Stimulated activated CD4-positive, alpha-beta T cell treated with anti-CD3 and anti-CD28 coated beads, Interleukin-15, amount 100 ng/mL, for 1 hour (primary cell): ENCODE measurements at places on chromosomes 7 and 10.

GRCh38 chr7:75921479-75921878 is 6.5 kb downstream of the POR start:
- no peak for DNase-seq

DNA sequence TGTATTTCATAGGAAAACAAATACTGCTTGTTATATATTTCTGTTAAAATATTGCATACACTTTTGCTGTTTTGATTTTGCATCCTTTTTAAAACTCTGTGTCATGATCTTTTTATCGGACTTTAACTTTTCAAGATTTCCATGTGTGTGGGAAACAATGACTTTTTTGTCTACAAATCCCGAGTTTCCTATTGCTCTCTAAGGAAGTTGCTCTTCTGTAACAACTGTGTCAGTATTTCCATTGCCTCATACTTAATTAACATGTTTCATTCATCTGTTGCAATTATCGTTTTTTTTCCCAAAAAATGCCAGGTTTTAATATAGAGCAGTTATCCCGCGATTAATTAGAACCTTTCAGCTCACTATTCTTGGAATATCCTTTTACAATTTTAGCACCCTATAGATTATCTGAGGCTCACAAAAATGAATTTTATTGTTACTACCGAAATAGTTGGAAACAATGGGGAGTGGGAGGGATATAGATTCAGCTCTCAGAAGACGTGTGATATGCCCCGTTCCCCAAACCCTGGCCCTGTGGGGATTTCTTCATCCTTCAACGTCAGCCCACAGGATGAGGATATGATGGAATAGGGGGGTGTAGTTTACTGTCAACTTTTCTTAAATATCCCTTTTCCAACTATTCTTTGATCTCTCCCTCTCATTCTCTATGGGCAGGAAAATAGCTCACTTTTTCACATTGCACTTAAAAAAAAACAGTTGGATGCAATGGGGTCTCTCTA is 297.6 kb upstream of the IGFBP3 start:
- DNase-seq = no peak

GRCh38 chr10:3136763-3137611 is 35.6 kb downstream of the PITRM1 start:
- no peak for DNase-seq

DNA sequence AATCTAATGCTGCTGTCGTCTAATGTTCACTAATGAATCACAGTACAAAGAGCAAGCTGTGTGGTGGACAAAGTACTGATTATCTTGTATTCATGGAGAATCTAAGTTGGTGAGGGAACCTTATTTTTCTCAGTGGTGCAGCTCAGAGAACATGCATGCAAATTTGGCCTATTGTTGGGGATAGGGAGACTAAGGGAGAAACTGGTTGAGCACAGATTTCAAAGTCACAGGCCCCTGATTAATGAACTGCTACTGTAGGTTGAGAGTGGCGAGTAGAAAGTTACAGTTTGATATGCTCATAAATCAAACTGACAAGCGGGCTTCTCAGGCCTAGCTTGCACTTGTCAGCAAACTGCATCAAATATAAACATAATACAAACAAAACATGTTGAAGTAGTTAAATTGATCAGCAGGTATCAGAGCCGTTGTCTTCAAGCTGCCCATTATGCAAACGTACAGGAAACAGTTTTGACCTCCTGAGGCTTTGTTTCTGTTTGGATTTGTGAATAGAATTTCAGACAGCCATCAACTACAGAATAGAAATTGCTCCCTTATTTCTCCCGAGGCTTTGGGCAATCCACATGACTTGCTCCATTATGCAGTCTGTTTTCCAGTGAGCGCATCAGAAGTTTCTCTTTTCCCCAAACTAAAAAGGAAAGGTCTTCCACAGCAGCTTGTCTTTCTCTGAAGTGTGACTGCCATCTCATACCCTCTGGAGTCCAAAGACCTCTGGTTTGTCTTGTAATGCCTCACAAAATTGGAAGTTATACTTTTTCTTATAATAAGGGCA is 215.8 kb downstream of the FOXP2 start:
- DNase-seq = no peak

GRCh38 chr10:78992333-78992732 is 76.4 kb upstream of the ZMIZ1 start:
- DNase-seq = no peak

- DNase-seq = no peak
Measured at GRCh38 chr10:103843045-103843444, 12.3 kb downstream of the SH3PXD2A start.

DNA sequence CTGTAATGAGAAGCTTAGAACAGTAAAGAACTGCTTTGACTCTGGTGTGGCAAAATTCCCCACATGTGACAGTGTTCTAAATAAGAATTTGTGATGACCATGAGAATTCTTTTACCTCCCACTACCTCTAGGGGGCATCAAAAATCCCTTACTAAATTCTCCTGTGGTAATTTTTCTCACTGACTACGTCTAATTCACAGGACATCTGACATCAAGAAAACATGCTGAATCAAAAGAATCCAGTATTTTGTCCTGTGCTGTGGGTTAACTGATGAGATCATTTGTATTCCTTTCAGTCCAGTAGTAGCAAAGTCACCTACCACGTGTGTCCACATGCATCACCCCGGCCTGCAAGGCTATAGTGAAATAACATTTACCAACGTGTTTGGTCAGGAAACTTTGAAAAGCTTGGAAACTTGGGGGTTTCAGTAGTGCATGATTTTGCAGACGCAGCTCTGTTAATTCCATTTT is 103.8 kb downstream of the ATE1 start:
- DNase-seq = no peak

DNA sequence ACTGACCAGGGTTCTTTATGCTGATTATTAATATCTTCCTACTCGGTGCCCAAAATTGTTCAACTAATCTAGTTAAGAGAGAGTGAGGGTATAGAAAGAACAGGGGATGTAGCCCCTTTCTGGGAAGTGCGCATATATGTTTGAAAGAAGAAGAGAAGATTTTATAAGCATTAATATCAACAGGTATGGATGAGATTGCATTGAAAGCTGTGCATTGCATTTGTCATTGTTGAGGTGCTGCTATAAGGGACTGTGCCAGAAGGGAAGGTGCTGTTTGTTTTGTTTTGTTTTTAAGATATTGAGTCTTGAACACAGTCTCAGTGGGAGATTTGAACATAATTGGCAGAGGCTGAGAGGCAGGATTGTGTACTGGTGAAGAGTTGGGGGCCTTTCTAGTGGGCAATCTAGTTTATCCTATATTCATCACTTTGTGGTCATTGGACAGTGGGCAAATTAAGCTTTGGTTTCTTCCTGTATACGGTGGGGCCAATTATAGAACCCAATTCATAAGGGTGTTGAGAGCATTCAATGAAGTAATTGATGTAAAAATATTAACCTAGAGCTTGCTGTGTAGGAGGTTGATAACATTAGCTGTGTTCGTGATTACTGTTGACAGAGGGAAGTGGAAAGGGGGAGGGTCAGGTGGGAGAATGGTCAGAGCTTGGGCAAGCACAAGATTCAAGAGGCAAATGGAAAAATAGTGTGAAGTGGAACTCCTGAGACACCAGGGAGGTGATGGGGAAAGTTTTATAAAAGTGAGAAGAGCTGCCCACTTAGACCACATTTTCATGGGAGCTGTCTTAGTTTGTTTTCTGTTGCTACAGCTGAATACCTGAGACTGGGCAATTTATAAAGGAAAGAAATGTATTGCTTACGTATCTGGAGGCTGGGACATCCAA is 19.9 kb upstream of the PCGF5 start:
- no peak for DNase-seq

GRCh38 chr7:132935608-132936007 is 146.3 kb downstream of the CHCHD3 start:
- DNase-seq = no peak

DNA sequence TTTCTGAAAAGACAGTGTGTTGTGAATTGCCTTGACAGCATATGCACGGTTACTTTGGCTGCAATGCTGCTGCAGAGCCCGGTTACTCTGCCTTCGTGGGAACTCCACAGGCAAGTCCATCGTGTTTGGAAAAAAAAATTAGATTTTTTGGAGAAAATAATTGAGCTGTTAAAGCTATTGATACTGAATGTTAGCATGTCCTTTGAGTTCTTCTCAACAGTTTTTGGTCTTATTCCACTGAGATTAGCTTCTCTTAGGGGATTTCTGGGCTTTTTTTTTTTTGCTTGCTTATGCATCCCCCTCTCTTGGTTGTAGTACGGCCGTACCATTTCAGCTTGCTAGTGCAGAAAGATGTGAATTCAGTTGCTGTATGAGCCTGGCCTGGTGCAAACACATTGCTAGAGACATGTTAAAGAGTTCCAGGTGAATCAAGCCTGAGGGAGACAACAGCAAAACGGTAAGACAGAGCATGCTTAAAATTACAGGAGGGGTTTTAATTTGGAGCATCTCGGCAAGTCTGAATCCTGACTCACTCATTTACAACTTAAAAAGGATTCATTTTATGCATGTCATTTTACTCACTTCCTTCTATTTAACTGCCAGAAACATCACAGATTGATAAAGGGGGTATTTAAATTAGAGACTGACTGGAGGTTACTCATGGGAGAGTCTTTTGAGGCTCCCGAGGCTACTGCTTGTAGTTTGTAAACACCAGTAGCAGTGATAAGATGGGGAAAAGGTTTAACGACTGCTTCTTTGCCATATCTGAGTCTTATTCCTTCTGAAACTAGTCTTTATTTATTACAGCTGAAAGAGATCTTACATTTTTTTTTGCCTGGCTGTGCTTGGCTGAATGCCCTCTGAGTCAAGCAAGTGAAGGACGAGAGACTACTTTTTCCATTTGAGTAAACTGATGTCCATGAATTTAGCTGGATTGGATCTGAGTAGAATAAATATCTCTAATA is 113.7 kb downstream of the CDK14 start:
- DNase-seq = no peak

GRCh38 chr7:93558705-93559614 is 15.6 kb downstream of the CALCR start:
- DNase-seq = no peak

GRCh38 chr7:102175423-102176170 is 111.1 kb upstream of the SH2B2 start:
- no peak for DNase-seq

DNA sequence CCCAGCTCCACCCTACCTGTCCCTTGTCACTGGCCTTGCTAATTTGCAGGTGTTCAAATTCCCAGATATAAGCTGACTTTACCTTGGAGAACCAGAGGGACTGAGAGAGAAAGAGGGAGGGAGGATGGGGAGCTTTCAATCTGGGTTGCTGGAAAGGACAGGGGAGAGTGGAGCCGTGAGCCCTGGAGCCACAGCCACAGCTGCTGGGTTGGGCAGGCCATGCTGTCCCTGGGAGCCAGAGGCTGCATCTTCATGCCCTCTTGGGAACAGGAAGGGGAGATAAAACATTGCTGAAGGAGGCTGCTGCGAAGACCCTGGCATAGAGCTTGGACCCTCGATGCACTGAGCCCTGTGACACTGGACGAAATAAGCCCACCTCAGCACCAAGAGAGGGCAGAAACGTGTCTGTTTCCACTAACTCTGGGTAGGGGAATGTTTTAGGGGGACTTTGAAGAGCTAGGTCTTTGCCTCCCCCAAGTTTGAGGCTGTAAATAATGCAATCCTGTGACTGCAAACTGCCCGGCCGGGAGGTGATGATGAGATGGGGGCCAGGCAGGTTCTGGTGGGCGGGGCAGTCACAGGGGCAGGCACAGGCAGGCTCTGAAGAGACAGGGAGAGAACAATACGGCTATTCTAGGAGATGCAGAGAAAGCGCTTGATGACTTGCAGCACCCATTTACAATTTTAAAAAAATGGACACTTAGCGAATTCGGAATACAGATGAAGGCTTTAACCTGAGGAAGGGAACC is 5.8 kb upstream of the JAKMIP3 start:
- DNase-seq = no peak

DNA sequence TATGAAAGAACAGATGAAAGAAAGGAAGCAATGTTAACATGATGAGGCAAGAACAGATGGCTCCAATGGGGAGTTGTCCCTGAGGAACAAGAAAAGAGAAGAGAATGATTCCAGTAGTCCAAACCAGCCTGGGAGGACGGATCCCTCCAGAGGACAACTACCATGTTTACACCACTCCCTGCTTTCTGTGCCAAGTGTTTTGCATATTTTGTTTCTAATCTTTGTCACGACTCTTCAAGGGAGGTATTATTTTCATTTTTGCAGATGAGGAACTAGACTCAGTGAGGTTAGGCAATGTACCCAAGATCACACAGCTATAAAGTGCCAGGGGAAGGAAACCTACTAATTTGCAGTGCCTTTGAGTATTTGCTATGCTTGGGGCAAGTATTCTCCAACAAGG is 116.2 kb downstream of the PARP12 start:
- no peak for DNase-seq

GRCh38 chr7:44145969-44146911 is 5.1 kb upstream of the MYL7 start:
- no peak for DNase-seq

- peak; percentile 42 for DNase-seq
Measured at GRCh38 chr10:132142396-132143161, 44.2 kb upstream of the DPYSL4 start.

GRCh38 chr10:76769582-76769981 is 868.0 kb downstream of the KCNMA1 start:
- DNase-seq = no peak

- no peak for DNase-seq
Measured at GRCh38 chr7:43204081-43204480, 91.6 kb downstream of the HECW1 start.

DNA sequence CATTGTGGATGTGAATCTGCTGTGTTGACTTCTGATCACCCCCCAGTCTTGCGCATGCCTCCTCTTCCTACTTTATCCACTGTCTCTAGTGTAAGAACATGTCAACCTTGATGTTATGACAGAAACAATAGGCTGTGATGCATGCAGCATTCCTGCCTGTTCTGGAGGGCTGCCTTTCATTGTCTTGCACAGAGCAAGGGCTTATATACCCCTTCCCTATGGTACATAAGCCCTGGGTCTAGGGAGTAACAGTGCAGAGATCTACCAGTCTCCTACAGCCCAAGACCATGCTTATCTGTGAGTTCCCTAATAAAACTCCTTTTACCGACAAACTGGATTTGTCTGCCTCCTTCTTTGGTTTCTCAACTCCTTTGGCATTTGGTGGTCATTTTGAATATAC is 177.0 kb upstream of the STK17A start:
- DNase-seq = no peak

GRCh38 chr7:134374291-134374690 is 57.6 kb upstream of the SLC35B4 start:
- DNase-seq = no peak

- DNase-seq = no peak
Measured at GRCh38 chr7:29924006-29924405, 65.6 kb downstream of the SCRN1 start.
